ENCODE measurements at places on chromosomes 7 and 10.
A peak's percentile ranks its signal among the peaks of the same experiment; 100 is the strongest.

DNA sequence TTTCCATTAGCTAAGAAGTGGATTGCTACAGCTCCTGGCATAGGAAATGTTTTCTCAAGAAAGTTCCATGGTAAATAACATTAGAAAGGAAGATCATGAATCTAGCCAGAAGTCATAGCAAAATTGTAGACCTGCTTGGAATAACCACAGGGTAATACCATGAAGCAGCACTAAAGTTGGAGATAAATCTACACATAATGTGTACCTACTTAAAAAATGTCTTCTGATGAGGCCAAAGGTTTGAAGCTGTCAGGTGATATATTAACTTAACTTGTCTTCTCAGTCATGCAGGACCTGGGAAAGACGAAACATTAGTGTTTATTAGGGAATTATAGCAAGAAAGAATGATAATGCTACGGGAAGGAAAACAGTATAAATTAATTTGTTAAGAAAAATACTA, 6.3 kb downstream of the CISD1 start:
- no peak for DNase-seq

- DNase-seq: no peak
These were observed 3.3 kb downstream of the GDF2 start for GRCh38 chr10:47325303-47326291.

DNA sequence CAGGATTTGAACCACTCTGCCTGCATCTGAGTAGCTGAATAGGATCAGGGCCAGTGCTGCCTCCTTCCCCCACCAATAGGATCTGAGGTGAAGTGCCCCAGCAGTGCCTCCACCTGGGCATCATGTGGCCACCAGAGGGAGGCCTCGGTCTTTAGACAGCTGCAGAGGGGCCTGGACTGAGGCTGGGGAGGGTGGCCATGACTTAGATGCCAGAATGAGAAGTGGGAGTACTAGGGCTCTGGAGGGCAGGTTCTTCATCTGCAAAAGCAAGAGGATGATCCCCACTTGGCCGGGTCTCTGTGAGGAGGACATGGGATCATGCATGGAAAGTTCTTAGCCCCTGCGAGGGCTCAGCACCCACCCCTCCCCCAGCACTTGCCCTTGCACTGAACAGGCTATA, 56.9 kb downstream of the NEUROG3 start:
- peak; percentile 48 for DNase-seq

GRCh38 chr10:75033399-75034130, 77.9 kb upstream of the SAMD8 start:
- no peak for DNase-seq

- DNase-seq: peak; percentile 55
These were observed 28.9 kb upstream of the EZH2 start for GRCh38 chr7:148912758-148913541.

DNA sequence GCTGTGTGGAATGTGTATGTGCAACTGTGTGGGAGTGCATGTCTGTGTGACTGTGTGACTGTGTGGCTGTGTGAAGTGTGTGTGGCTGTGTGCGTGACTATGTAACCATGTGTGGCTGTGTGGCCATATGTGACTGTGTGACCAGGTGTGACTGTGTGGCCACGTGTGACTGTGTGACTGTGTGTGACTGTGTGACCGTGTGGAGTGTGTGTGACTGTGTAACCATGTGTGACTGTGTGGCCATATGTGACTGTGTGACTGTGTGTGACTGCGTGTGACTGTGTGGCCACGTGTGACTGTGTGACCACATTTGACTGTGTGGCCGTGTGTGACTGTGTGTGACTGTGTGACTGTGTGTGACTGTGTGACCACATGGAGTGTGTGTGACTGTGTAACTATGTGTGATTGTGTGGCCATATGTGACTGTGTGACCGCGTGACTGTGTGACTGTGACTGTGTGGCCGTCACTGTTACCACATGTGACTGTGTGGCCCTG, 502.9 kb downstream of the DNAJB6 start:
- no peak for DNase-seq

GRCh38 chr10:48322017-48322416, 15.5 kb downstream of the MAPK8 start:
- DNase-seq: no peak

GRCh38 chr10:91032611-91033206, 111.8 kb upstream of the ANKRD1 start:
- no peak for DNase-seq

DNA sequence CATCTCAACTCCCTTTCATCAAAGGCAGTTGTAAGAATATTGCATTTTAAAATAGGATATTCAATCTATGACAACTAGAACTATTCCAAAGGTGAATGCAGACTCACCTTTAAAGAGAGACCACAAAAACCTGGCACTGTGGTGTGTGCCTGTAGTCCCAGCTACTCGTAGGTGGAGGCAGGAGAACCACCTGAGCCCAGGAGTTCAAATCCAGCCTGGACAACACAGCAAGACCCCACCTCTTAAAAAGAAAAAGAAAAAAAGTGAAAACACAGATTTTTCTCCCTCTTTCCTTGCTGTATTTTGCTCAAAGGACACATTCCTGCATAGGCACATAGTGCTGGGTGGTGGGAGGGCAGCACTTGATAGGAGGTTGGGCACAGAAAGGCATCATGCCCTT, 739 bp upstream of the ALDH18A1 start:
- no peak for DNase-seq
